ENCODE measurements at places on chromosomes 1 and 21.

- DNase-seq: no peak
Measured at GRCh38 chr21:24171736-24172135, 1435.5 kb downstream of the MRPL39 start.

DNA sequence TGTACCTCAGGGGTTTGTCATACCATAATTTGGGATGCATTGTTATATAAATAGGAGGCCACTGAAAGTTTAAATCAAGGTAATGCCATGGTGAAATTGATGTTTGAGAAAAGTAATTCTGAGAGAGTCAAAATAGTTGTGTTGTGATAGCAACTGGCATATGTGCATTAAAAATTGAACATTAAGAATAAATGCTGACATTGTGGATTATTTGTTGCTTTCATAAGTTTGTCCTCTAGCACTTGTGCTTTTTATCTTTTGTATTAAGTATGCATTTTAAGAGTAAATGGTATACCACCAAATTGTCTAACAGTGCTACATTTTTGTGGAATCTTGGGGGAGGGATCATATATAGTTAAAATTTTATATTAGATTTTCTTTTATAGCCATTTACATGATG is 275.9 kb upstream of the CACYBP start:
- no peak for DNase-seq

GRCh38 chr1:236774926-236775325 is 20.2 kb upstream of the MTR start:
- no peak for DNase-seq

DNA sequence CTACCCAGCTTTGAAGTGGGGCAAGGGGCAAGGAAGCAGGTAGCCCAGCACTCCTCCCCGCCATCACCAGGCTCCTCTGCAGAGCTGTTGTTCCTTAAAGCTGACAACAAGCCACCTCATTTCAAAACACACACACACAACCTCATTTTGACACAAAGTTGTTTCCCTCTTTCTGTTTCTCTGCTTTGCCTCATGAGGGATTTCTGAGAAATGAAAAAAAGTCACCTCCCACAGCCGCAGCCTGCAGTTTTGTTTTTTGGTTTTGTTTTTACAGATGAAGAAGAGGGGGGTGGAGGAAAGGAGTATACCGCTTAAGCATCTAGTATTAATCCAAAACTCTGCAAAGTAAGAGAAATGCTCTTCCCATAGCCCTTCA is 12.1 kb downstream of the MCL1 start:
- DNase-seq: peak; percentile 47

- DNase-seq: no peak
Measured at GRCh38 chr1:94654031-94654430, 112.5 kb upstream of the F3 start.

DNA sequence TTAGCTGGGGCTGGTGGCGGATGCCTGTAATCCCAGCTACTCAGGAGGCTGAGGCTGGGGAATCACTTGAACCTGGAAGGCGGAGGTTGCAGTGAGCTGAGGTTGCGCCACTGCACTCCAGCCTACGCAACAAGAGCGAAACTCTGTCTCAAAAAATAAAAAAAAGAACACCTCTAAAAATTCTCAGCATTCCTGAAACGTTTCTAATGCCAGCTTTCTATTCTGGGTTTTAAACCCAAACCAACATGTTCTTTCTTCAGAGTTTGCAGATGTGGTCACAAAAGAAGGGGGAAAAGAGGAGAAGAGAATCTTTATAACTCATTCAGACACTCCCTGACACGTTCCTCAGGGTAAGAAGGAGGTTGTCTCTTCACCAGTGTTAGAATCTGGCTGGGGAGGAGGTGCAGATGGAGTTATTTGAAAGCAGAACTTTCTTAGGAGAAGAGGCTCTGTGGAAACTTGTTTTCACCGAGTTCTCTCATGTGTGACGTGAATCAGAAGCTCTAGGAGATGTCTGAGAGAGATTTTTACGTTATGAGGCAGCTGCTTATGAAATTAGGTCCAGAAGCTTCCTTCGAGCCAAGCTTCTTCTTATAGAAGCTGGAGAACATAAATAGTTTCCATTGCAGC is 17.8 kb upstream of the CNR2 start:
- peak; percentile 70 for DNase-seq

DNA sequence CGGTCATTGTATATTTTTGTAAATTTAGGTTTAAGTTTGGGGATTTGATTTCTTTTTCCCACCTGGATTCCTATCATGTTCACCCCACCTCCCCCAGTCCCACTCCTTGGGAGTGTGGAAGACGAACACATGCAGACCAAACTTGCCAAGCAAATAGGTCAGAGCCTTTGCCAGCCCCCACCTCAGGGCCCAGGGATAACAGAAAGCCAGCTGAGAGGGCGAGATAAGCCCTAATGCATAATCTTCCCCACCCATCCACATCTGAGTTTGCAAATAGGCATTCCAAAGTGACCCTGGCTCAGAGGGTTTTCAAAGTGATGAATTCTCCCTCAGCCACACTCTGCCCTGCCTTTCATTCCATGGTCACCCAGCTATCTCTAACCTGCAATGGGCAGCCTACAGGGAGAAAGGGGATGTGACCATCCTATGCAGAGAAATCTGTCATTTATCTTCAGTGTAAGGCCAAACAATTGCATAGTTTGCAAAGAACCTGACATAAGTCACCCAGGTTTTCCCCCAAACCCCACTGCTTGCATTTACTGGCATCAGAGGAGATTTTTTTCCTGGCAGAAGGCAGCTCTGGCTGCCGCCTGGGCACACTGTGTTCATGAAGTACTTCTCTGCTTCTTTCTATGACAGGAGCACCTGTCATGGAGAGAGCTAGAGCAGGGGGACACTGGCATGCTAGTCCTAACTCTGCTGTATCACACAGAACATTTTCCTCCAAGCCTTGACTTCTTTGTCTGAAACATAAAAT is 69.0 kb upstream of the NFIA start:
- DNase-seq: no peak

DNA sequence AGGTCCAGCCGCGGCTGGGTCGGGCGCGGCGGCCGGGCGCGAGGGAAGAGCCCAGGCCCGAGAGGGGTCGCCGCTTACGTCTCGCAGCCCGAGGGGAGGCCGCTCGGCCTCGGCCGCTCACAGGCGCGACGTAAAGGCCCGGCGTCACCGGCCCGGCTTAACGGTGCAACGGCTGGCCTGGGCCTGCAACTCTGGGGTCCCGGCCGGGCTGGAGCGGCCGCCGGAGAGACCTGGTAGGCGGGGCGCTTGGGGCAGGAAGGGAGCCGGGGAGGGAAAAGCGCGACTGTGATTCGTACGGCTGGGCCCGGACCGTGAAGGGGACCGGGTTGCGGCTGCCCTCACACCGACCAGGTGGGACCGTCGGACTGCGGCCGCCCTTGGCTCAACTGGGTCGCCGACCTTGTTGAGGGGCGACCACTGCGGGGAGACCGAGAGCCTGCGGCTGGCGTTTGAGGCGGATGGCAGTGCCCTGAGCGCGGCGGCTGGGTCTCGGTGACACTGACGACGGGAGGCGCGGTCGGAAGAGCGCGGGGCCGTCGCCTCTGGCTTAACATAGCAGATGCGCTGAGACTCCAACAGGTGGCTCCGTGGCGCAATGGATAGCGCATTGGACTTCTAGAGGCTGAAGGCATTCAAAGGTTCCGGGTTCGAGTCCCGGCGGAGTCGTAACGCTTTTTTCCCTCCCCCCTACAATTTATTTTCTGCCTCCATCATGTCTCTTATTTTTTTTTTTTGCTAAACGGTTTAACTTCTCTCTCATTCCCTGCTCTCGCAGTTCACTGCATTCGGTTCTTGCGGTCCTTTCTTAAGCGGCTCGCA is 31.8 kb downstream of the DNTTIP2 start:
- peak; percentile 84 for DNase-seq

DNA sequence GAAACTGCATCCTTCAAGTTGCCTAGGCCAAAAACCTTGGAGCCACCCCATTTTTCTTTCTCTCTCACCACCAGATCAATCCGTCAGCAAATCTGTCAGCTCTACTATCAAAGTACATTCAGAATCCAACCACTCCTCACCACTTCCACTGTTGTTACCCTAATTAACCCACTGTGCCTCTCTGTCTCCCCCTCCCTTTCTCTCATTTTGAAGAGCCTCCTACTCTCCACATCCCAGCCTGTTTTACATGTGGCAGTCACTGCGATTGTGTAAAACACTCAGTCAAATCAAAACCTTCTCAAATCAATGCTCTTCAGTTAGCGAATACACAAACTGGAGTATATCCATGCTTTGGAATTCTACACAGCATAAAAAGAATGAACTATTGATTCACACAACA is 33.1 kb downstream of the ZNF684 start:
- DNase-seq: no peak

GRCh38 chr1:114517348-114517747 is 6.3 kb upstream of the TRIM33 start:
- DNase-seq: no peak

GRCh38 chr1:184843732-184844495 is 89.3 kb upstream of the EDEM3 start:
- no peak for DNase-seq

- no peak for DNase-seq
Measured at GRCh38 chr1:64581135-64581842, 111.4 kb downstream of the CACHD1 start.

DNA sequence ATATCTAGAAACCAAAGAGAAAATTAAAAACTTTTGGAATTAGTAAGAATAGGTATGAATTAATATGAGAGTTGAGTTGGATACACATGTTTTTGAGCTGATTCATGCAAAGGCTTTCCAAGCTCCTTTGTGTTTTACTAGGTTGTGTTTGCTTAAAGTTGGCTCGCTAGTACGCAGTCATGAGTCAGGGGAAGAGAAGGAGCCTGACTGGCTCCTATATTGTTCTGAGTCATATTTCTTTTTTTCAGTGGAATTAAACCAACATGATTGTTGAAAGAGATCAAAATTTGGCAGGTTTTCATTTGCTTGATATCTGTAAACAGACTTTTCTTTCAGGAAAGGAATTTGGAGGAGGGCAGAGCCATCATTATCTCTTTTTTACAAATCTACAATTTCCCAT is 66.7 kb downstream of the MAGI3 start:
- DNase-seq: no peak

- DNase-seq: peak; percentile 79
Measured at GRCh38 chr1:154479764-154480421, 22.1 kb upstream of the TDRD10 start.

DNA sequence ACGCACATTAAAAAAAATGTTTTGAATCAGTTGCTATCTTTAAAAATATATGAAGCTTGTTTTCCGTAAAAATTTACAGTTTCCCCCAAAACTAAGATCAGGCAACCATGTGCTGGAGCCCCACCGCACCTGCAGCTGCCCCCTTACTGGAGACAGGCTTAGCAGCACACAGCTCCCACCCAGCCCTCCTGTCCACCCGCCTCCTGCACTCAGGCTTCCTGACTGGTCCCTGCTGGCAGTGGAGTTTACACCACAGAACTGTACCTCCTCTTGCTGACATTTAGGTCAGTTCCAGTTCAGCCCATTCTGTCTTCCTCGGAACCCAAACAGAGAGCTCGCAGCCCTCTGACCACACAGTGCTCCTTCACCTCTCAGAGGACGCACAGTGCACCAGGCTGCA is 2.1 kb downstream of the GPR161 start:
- no peak for DNase-seq

DNA sequence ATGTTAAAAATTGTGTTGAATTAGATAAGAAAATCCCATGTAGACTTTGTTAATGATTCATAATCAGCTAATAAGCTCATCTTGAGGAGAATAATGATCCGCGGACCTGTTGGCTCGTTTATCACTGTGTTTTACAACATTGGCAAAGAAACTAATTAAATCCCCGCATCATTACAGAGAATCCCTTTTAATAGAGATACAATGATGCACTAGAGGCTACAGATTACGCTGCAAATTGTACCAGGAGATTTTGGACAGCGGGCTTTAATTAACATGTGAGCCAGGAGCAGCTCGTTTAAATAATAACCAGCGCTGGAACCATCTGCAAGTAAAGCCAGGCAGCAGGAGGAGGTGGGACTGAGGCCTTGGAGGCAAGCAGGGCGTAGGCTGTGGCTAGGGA is 280.3 kb upstream of the POU3F1 start:
- DNase-seq: no peak

DNA sequence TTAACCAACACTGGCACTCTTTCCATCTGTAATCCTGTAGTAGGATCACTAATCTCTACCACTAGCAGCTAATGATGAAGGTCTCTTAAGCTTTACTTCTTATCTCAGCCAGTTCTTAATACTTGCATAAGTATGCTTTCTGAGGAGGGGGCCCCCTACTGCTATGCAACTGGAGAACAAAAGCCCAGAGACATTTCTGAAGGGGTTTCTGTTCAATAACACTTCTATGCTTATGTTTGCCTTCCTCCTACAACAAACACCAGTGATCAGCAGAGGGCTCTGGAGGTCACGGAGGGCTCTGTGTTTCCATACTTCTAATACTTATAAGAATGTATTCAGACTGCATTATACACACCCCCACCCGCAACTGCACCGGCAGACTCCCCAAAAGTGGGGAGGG is 215.8 kb downstream of the BARHL2 start:
- DNase-seq: no peak

- DNase-seq: no peak
Measured at GRCh38 chr1:182095946-182096345, 34.4 kb upstream of the ZNF648 start.

GRCh38 chr1:6585841-6586240 is 6.0 kb downstream of the ZBTB48 start:
- no peak for DNase-seq

- no peak for DNase-seq
Measured at GRCh38 chr1:234647758-234648157, 37.8 kb upstream of the IRF2BP2 start.

DNA sequence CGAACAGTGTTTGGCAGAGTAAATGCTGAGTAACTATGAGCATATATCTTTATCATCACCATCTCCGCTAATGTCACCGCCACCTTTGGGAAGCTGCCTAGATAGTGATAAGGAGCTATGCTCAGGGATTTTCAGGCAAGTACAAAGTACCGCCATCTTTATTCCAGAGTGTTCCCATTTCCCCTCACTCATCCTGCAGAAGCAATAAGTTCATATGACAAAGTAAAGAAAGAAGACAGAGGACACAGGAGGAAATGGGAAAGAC is 89.6 kb downstream of the TGFBR3 start:
- DNase-seq: no peak

DNA sequence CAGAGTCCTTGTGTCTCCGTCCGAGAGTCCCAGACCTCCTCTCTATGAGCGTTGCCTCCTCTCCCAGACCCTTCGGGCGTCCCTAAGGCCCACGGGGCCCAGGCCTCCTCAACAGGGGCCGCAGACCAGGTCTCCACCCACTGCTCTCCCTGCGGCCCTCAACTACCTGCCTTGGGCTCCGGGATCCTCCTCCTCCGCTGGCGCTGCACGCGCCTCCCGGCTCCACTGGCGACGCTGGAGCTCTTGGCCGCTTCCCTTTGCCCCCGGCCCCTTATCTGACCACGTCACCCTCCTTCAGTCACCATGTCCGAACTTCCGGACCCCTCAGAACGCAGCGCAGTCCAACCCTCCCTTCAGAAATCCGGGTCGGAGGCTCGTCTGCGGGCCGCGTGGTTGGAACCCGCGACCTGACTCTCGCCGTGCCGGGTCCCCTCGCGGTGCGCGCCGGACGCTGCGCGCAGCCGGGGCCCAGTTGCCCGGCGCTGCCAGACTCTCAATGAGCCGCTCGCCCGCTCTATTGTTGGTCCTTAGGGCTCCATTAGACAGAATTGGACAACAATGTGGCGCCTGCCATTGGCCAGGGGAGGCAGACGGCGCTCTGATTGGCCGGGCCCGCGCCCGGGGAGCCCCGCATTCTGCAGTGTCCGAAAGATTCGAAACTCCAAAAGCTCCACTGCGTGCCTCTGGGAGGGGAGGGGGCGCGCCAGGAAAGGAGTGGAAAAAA is at the start of gene DMRTA2:
Gene DMRTA2 (minus strand): TSS at position 498 of the 724 bp plus-strand sequence. CDS start 1,907 bp downstream, outside the sequence.
- no peak for DNase-seq

- DNase-seq: peak; percentile 50
Measured at GRCh38 chr1:26161415-26162219, 2.7 kb downstream of the FAM110D start.

All from germinal center (tissue), 1 donor.